ENCODE measurements at places on chromosomes 13 and 19.

GRCh38 chr19:44726465-44726864, 22.0 kb upstream of the BCL3 start:
- no peak for DNase-seq

DNA sequence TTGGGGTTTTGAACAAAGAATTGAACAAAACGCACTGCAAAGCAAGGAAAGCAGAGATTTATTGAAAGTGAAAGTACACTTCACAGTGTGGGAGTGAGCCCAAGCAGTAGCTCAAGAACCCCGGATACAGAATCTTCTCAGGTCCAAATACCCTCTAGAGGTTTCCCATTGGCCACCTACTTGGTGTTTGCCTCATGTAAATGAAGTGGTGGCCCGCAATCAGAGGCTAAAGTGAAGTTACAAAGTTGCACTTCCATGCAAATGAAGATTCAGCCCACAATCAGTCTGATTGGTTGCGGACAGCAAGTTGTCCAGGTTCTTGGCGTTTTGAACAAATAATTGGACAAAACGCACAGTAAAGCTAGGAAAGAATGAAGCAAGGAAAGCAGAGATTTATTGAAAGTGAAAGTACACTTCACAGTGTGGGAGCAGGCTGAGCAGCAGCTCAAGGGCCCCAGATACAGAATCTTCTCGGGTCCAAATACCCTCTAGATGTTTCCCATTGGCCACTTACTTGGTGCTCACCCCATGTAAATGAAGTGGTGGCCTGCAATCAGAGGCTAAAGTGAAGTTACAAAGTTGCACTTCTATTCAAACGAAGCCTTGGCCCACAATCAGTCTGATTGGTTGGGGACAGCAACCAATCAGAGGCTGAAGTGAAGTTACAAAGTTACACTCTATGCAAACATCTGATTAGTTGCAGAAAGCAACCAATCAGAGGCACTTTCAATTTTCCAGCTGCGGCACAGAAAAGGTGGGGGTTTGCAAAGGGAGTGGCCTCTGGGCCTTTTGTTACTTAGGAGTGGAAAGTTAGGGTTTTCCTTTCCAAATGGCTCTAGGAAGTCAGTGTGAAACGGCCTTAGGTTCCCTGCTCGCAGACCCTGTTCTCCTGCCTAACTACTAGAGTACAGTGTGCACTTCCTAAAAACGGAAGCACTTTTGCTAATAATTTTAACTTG, 4.8 kb upstream of the TM9SF2 start:
- DNase-seq = peak; percentile 35

- no peak for DNase-seq
Observed at GRCh38 chr13:23460309-23460708, 26.8 kb upstream of the SACS start.

DNA sequence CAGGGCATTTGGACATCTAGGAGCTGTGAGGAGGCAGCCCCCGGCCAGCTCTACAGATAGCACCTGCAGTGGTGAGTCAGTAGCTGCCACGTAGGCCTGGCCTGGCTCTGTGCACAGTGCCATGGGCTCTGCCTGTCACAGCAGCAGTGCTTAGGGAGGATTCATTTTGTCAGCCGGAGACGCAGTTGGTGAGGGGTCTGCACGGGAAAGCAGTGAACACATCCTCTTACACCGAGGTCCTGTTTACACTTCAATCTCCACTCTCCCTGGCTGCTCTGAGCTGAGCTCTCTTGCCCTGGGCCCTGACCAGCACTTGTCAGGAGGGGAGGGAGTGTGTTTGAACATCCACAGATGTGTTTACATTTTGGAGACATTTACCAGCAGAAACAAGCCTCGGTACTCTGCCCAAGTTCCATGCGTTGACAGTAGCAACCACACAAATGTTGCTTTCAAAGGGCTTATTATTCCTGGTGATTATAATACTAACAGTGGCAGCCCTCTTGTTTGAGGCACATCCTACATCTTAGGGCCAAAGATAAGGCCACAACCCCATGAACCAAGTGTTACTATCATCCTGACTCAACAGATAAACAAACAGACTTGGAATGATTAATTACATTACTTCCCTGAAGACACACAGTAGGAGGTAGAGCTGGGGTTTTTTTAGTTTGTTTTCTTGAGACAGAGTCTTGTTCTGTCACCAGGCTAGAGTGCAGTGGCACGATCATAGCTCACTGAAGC, 148.9 kb downstream of the USP12 start:
- DNase-seq = no peak

- no peak for DNase-seq
Observed at GRCh38 chr13:19672990-19673389, 39.5 kb downstream of the MPHOSPH8 start.

GRCh38 chr19:1944088-1944915, 3.3 kb downstream of the CSNK1G2 start:
- no peak for DNase-seq

GRCh38 chr13:40116008-40116407, 460.5 kb downstream of the COG6 start:
- DNase-seq = no peak

All from stimulated activated CD8-positive, alpha-beta memory T cell treated with anti-CD3 and anti-CD28 coated beads, Interleukin-4, amount 100 ng/mL, for 1 hour (primary cell).